ENCODE measurements at places on chromosomes 1 and 21. TPM values are rescaled to one million over a fixed set of nuclear protein-coding genes. Genes with fewer than 3 reads are reported as not detected.

The TSPAN2 gene
- total RNA-seq = 1.5 TPM

The ADAM30 gene
- not detected for total RNA-seq

The BCL2L15 gene
- total RNA-seq = 0.70 TPM

The OR2L8 gene
- 0.08 TPM for total RNA-seq

The CA6 gene
- not detected for total RNA-seq

The CD53 gene
- 30.4 TPM for total RNA-seq

The MPL gene
- not detected for total RNA-seq

The C1orf87 gene
- total RNA-seq = not detected

- no peak for DNase-seq
These were observed 2.4 kb downstream of the ALX3 start for GRCh38 chr1:110067893-110068645.

DNA sequence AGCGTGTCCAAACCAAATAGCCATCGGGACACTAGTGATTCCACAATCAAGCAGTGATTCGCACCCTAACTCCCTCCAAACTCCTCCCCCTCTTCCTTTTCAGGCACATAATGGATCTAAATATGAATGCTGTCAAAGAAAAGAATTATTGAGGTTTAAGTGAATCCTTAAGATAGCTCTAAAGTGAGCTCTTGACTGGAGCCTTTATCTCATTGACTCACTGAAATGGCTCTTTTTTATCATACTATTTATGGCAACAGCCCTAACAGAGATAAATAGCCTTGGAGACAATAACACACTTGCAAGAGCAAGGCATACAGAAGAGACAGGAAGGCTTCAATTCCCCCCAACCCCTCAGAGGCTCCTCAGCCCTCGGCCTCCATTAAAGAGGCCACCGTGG is 143.3 kb downstream of the PLXNA2 start:
- no peak for DNase-seq

DNA sequence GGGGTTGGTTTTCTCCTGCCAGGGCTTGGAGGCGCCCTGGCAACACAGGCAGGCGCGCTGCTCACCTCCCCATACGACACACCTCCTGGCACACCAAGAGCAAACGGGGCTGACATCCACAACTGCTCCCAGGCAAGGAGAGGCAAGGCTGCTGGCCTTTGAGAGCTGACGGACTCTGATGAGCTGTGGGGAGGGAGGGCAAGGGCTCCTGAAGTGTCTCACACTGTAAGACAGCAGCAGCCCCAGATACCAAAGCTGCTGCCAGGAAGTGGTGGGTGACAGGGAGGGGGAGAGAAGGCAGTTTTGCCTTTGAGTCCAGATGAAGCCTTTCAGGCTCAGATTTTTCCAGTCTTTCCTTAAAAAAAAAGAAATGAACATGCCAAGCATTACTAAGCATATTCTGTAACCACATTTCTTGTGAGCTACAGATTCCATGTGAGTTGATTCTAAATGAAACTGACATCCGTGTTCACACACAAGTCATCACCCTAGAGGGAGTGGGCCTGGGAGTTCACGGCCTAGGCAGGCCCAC is 24.3 kb downstream of the PGBD5 start:
- DNase-seq = no peak

- DNase-seq = no peak
These were observed 1.6 kb downstream of the COG2 start for GRCh38 chr1:230643908-230644307.

GRCh38 chr1:98090351-98090750 is 169.5 kb upstream of the DPYD start:
- DNase-seq = no peak

GRCh38 chr1:27570356-27570755 is 33.6 kb downstream of the AHDC1 start:
- no peak for DNase-seq

DNA sequence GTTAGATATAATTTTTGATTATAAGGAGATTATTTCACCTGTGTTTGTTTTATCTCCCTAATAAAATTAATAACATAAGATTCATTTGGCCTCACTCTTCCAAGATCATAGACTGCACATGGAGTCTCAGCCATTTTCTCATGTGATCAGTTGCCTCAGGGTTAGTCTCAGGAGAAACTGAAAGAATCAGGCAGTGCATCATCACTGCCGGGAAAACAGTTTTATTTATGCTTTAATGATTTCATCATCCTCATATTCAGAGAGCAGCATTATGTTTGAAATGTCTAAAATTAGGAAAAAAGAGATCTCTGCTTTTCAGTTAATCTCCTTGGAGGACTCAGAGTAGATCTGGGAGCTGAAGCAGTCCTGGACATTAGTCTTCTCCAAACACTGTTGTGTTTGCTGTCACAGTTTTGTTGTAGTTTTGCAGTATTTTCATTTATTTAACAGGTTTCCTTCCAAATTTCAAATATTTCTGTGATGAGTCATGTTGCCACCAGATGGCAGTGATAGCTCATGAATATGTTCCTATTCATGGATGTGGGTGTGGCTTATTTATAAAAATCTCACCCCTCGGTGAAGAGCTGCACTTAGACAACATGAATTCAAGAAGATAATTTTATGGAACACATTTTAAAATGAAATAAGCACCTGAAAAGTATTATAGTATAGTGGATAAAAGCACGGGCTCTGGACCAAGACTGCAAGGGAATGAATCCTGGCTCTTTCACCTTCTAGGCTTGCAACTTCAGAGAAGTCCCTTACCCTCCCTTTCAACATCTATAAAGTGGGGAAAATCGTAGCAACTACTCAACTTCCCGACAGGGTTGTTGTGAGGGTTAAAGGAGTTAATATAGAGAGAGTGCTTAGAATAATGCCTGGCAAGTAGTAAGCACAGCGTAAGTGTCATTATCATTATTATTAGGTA is 31.2 kb downstream of the CHD1L start:
- DNase-seq = no peak

DNA sequence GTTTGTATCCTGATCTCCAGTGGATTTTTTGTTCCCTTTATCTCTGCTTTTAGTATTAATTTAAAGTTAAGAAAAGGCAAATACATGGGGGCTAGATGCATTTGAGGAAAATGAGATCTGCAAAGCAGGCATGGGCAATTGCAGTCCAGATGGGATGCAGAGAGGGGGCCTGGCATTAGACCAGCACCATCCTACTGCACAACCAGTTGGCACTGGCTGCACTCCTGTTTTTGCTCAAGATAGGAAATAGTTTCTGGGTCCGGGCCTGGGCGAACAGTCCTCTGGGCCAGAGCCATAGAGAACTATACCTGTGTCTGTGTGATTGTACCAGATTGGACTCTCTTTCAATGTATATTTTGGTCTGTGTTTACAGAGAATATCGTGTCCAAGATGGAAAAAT is 34.0 kb upstream of the LEPR start:
- DNase-seq = no peak

- no peak for DNase-seq
These were observed 28.8 kb upstream of the FMO1 start for GRCh38 chr1:171219346-171220080.

- DNase-seq = no peak
These were observed 642.9 kb downstream of the PTPRU start for GRCh38 chr1:29879217-29879616.

- no peak for DNase-seq
These were observed 265.7 kb downstream of the COL11A1 start for GRCh38 chr1:102842606-102843005.

DNA sequence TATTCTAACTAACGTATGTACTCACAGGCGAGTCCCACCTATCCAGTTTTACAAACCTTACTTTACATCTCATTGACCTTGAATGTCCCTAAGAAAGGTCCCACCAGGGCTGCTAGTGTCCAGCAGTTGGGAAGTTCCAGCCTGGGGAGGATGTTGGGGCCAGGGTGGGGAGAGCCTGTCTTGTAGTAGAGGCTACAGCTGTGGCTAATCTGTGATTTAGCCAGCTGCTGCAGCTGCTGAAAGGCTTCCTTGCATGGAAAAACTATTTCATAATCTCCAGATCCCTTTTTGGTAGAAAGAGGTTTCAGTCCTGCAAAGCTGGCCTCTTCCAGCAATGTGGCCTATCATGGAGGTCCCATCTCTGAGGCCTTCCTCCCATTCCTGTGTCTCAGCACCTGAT is 23.1 kb downstream of the TNN start:
- DNase-seq = no peak

GRCh38 chr1:50095716-50096115 is 13.0 kb upstream of the ELAVL4 start:
- no peak for DNase-seq

DNA sequence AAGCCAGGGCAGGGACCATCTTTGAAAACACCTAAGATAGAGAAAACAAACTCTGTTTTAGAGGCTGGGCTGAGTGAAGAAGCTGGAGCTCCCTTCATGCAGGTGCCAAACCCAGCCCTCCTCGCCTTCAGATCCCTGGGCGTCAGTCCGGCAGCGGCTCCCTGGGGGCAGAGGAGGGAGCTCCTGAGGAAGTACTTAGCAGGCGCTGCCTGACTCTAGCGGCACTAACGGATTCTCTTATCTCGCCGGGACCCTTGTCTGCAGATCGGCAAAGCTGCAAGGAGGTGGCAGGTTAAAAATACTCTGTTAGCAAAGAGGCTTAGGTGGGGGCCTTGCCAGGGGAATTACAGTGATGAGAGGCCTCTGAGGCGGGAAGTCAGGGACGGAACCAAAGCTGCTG is 79.6 kb downstream of the PLXNA2 start:
- DNase-seq = no peak

DNA sequence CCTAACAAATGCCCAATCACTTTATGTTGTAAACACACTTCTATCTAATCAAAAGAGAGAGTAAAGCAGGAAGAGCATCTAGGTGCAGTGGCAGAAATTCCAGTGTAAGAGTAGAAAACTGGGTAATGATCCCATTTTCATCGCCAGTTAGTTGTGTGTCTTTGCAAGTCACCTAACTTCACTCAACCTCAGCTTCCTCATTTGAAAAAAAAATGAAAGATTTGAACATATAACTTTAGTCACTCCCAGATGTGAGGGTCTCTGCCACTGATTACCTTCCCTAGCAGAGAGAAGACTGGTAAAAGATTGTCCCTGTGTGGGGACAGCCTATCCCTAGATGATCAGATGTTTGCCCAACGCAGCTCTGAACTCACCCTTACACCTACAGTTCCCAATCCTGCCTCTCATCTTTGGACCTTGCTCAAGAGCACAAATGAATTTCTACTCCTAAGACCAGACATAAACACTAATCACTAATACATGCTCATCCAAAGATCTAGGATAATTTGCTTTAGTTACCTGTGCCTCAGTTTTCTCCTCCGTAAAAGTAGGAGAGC is 25.2 kb upstream of the DUSP23 start:
- DNase-seq = no peak

GRCh38 chr1:90761156-90761555 is 44.1 kb upstream of the BARHL2 start:
- DNase-seq = no peak

DNA sequence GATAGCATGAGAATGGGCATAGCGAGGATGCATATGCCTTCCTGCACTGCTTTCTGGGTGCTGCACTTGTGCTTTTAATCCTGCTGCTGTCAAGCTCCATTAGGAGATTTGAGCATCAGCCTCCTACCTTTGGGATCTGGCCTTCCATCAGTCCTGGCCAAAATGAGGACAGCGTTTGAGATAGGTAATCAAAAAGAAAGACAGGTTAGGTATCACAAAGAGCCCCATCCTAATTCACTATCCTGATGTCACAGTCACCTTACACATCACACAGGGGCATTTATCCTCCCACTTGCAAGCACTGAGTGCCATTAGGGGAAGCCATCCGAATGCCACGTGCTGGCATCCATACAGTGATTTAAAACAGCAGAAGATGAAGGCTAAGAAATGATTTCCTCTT is 13.2 kb upstream of the FAM163A start:
- no peak for DNase-seq

DNA sequence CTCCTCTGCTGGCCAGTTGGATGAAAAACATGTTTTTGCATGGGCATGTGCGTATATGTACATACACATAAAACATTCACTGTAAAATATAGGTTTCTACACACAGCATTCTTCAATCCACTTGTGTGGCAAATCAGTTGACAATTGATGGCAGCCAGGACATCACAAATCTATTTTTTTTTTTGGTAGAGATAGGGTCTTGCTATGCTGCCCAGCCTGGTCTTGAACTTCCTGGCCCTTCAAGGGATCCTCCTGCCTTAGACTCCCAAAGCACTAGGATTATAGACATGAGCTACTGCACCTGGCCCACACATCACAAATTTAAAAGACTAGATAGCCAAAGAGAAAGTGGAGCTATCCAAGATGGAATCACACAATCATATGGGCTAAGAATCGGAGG is 39.6 kb downstream of the ARHGEF11 start:
- no peak for DNase-seq

GRCh38 chr21:17270229-17270628 is 242.6 kb upstream of the CXADR start:
- DNase-seq = no peak

DNA sequence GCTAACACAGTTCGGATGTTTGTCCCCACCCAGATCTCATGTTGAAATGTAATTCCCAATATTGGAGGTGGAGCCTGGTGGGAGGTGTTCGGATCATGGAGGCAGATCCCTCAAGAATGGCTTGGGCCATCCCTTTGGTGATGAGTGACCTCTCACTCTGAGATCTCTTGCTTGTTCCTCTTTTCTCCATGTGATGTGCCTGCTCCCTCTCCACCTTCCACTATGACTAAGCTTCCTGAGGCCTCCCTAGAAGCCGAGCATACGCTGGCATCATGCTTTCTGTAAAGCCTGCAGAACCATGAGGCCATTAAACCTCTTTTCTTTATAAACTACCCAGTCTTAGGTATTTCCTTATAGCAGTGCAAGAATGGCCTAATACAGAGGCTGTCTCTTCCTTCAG is 8.1 kb upstream of the PLA2G5 start:
- no peak for DNase-seq

- DNase-seq = no peak
These were observed 45.7 kb downstream of the LRRC7 start for GRCh38 chr1:69613414-69613813.

DNA sequence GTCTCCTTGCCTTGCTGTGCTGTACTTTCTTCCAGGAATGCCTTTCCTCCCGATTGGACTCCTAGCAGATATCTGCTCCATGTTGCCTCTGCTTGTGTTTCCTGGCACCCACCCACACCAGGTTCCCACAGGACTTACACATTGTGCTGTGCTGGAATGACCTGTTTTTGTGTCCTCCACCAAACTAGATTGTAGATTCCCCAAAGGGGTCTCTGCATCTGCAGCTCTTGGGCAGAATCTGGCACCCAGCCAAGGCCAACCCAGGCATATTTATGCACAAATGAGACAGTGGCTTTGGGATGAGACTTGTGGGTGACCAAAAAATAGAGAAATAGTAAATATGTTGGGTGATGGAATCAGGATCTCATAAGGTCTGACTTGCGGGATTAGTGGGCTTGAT is 278.2 kb downstream of the RRAGC start:
- DNase-seq = no peak

GRCh38 chr1:212539737-212540430 is 68.7 kb upstream of the ATF3 start:
- DNase-seq = no peak

- DNase-seq = no peak
These were observed 392.1 kb downstream of the KIF26B start for GRCh38 chr1:245546875-245547274.

DNA sequence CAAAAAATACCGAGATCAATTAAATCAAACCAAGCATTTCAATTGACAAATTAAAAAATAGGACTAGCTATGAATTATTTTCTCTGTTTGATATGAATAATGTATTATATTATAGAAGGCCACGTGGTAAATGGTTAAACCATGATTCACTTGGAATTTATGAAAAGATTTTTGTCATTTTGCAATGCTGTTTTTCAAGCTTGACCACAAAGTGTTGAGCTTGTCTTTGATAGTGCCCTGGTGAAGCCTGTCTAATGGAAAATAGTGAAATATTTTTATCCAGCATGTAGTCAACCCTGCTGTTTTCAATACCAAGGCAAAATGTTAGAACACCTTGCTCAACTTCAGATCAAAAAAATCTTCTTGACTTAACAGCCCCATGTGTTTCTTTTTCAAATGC is 288.0 kb upstream of the PRMT6 start:
- no peak for DNase-seq

Measured in liver (tissue), 10 donors.